ENCODE measurements at places on chromosomes 5 and 9.

DNA sequence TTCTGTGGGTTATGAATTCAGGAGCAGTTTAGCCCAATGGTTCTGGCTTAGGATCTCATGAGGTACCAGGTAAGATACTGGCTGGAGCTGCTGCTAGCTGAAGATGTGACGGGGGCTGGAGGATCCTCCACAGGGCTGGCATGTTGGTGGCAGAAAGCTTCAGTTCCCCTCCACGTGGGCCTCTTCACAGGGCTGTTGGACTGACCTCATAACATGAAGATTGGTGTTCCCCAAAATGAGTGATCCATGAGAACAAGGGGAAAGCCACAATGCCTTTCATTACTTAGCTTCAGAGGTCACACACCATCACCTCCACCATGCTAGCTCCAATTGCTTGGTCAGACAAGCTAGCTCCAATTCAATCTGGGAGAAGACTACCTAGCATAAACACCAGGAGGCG is 8.5 kb upstream of the S100Z start:
- no peak for DNase-seq

- DNase-seq, result no peak
Measured at GRCh38 chr5:179346875-179347274, 1.6 kb upstream of the ADAMTS2 start.

DNA sequence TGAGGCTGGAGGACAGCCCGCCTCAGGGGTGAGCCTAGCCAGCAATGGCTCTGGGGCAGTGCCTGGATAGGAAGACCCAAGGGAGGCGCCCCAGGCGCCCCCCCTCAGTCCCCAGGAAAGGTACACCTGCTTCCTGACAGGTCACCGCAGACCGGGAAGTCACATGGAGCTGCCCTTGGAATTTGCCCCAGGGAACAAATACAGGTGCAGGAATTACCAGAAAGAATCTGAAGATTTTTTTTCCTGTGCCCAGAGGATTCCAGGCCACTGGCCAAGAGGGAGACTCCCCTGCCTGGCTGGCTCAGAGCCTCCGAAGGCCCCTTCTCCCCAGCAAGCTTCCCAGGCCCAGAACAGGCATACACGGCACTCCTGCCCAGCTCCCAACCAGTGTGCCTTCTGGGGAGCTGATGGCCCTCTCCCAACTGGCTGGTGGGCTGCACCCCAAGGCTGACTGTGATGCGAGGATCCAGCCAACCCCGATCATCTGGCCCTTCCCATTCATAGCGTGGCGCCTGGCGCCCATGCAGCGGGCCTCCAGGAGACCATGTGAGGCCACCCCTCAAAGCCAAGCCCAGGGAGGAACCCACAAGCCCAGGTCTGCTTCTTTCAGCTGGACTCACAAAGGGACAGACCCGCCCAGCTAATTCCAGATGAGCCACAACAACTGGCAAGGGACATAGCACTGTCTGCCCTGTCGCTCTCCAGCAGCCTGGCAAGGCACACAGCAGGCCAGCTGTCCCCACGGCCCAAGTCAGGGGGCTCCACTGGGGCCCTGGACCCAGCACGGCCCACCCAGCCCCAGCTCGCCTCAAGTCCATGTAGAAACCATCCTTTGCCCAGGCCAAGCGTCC is 2.3 kb downstream of the TPRN start:
- DNase-seq, result peak; percentile 44

DNA sequence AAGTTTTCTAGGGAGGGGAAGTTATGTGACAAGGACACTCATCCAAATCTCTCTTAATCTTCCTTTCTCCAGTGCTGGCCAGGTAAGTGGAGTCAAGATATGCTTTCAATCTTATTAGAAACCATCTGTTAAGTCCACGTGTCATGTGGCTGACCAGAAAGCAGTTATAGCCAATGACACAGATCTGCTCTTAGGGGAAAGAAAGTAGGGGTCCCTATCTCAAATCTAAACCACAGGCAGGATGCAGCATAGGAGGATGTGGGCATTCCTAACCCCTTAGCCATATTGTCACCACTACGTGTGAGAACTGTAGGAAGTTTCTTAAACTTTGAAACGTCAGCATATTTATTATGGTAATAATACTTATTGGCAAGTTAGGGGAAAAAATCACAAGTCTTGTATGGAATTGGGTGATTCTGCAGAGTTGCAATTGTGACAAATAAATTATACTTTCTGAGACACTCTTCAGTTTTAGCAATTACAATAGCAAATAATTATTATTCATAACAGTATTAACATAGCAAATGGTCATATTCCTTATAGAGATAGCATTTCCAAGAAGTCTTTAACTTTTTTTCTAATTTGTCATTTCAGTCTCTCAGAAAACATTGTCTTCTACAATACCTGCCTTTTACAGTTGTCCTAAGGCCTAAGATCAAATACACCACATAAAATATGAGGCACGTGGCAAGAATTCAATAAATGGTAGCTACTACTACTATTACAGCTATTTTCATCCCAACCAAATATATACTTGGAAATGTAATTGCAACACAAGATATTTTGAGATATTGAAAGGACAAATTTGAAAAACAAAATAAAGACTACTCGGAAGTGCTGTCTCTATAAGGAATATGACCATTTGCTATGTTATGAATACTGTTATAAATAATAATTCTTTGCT is 236.9 kb downstream of the PDE4D start:
- no peak for DNase-seq

DNA sequence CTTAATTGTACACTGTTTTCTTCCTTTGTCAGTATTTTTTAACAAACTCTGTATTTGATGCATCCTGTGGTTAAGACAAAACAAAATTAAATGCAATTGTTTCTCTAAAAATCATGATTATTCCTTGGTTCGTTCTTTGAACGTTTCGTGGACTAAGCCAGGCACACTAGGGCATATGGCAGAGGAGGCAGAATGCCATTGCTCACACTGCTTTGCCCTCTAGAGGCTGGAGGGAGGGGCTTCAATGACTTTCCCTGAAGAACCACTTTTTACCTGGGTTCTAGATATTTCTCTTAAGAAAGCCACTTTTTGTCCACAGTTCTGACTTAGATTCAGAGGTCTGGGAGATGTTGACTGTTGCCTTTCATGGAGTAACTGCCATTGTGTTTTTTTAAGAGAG is 236.2 kb upstream of the ADAMTSL1 start:
- no peak for DNase-seq

DNA sequence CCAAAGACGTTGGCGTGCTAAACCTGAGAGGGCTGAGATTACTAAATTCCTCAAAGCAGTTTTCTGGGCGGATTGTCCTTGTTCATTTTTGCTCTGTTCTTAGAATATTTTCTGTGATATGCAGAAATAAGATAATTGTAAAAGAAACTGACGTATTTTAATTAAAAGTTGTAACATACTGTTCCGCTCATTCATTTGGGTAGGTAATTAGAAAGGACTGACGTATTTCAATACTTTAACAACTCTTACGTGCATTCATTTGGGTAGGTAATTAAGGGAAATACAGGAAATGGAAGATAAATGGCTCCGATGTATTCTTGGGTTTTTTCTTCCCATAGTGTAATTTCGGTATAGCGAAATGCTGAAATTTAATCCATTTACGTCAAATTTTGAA is 1.1 kb downstream of the OSTF1 start:
- DNase-seq, result no peak

DNA sequence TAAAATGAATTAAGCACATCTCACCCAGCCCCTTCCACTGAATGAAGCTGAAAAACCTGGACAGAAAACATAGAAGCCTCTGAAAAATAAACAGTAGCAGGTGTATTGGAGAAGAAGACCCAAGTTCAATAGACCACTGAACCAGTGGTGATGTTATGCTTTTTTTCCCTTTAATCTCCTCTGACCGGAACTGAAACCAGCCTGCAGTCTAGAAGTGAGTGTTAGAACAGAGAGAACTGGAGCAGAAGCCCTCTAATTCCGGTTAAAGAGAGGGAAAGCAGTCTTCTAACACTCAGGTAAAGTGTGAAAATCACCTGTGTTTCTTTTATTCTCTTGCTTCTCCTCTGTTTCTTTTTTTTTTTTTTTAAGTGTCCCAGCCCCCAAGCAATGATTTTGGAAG is 83.5 kb upstream of the CCL21 start:
- no peak for DNase-seq

- DNase-seq, result no peak
Measured at GRCh38 chr9:94888775-94889174, 162.3 kb downstream of the AOPEP start.

DNA sequence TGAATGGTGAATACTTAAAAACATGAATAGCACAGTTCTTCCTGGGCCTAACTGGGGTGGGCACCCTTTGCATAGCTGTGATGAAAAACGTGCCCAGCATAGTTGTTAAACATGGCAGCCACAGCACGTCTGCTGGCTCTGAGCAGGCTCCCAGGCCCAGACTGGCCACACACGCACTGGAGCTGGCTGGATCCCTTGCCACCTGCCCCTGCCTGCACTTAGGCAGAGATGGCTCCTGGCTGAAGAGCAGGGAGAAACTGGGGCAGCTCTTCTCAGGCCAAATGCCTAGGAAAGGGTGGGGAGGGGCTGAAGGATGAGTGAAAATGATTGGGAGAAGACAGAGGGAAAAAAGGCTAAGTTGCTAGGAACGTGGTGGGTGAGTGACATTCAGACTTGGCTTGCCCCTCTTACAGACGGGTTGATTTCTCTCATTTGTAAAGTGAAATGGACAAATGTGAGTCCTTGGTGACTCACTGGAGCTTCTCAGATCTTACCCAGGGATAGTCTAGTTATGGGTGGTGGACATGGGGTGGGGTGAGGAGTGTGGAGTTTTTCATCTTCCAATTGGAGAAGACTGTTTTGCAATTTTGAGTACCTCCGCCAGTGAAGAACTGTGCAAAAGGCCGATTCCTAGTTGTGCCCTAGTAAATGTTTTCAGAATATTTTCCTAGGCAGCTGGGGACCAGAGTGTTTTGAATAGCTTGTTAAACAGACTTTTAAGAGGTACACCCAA is 42.4 kb downstream of the TRIO start:
- no peak for DNase-seq

DNA sequence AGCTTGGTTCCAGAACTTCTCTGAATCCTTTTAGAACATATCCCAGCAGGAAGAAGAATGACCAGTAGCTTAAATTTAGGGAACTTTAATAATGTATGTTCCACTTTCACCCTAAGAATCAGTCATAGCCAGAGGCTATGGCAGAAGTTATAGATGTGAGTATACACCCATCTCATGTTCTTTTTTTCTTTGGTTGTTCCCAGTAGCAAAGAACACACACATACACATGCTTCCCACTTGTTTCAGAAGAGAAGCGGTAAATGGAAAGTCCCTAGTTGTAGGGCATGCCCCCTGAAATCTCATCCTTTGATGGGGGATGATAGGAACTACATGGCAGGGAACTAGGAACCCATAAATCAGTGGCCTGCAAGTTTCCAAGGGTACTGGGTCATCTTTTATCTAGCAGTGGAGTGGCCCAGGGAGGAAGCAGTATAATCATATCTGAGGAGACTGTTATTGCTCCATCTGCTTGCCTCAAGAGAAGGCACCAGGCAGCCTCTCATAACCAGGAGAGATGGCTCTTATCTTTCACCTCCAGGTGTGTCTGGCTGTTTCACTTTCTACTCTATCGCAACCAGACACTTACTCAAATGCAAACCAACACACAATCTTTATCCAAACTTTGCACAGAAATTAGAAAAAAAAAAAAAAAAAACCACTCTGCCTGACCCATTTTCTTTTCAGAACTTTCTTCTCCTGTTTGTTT is 109.5 kb downstream of the SNCAIP start:
- DNase-seq, result no peak

DNA sequence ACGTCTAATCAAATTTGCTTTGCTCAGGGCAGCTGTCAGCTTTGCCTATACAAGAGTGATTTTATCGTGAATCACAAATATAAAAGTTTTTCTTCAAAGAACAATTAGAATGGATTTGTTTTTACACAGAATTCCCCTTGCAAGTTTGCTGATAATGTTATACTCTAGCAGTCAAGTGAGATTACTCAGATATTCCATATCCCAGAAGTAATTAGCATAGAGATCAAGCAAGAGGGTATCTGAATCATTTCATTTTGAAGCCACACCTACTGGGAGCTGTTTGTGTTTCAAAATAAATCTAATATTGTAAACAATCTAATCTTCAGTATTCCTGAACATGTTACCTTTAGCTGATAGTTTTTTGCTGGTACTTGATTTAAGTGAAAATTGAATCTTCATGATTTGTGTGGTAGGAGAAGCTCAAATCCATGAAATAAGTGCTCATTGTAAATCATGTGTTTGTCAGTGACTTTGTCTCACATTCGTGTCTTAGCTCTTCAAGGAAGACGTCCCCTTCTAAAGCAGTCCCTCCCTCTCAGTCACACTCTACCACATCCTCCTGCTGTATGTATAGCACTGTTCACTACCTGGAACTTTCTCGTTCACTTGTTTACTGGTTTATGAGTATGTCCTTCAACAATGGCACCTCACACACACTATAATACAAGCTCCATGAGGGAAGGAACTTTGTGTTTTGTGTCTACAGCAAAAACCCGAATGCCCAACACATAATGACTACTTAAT is 3.3 kb upstream of the TTC39B start:
- DNase-seq, result no peak

- DNase-seq, result no peak
Measured at GRCh38 chr5:96582343-96582742, 79.8 kb upstream of the CAST start.

DNA sequence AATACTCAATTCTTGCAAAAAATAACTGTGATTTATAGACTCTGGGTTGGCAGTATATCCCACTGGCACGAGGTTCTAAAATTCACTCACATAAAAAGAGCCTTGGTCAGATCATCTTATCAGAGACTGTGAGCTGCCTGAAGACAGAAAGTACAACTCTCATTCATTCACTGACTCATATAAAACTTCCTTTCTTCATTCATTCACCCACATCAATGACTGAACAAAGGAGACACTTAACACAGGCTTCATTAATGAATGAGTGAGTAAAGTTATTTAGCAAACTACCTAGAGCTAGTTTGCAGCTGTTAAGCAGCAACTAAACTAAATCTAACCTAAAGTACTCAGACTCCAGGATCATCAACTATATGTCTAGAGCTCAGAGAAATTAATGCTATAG is 214.7 kb downstream of the DENND1A start:
- no peak for DNase-seq

GRCh38 chr5:152608458-152608857 is 203.4 kb upstream of the NMUR2 start:
- no peak for DNase-seq

- DNase-seq, result peak; percentile 44
Measured at GRCh38 chr5:140043508-140043872, 391 bp upstream of the NRG2 start.

DNA sequence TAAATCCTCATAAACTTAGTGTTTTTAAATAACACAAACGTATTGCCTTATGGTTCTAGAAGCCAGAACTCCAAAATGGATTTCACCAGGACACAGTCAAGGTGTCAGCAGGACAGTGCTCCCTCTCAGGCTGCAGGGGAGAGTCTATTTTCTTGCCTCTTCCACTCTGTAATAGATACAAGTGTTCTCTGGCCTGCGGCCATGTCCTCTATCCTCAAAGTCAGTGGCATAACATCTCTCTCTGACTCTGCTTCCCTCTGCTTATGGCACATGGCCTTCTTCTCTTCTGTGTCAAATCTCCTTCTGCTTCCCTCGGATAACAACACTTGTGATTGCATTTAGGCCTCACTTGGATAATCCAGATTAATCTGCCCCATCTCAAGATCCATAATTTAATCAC is 129.4 kb upstream of the OR13F1 start:
- no peak for DNase-seq

GRCh38 chr9:98576354-98576753 is 132.4 kb downstream of the GABBR2 start:
- DNase-seq, result no peak
